ENCODE measurements at places on chromosomes 2 and 18.

- DNase-seq: no peak
Observed at GRCh38 chr2:35530615-35531135, 824.9 kb upstream of the CRIM1 start.

DNA sequence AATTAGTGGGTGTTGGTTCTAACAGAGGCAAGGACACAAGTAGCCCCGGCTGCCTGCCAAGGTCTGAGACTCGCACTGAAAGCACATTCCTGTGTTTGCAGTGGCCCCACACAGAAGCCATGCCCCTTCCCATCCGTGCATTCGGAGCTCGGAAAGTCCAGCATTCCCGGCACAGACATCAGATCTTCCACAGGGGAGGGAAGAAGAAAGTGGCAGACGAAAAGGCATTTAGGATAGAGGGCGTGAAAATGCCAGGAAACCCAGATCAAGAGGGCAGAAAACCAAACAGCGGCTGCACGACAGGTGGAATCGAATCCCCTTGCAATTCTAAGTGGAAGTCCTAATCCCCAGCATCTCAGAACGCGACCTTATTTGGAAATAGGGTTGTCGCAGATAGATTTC, 105.5 kb upstream of the ASB18 start:
- DNase-seq: no peak

GRCh38 chr2:239545741-239546392, 145.0 kb upstream of the HDAC4 start:
- DNase-seq: no peak

DNA sequence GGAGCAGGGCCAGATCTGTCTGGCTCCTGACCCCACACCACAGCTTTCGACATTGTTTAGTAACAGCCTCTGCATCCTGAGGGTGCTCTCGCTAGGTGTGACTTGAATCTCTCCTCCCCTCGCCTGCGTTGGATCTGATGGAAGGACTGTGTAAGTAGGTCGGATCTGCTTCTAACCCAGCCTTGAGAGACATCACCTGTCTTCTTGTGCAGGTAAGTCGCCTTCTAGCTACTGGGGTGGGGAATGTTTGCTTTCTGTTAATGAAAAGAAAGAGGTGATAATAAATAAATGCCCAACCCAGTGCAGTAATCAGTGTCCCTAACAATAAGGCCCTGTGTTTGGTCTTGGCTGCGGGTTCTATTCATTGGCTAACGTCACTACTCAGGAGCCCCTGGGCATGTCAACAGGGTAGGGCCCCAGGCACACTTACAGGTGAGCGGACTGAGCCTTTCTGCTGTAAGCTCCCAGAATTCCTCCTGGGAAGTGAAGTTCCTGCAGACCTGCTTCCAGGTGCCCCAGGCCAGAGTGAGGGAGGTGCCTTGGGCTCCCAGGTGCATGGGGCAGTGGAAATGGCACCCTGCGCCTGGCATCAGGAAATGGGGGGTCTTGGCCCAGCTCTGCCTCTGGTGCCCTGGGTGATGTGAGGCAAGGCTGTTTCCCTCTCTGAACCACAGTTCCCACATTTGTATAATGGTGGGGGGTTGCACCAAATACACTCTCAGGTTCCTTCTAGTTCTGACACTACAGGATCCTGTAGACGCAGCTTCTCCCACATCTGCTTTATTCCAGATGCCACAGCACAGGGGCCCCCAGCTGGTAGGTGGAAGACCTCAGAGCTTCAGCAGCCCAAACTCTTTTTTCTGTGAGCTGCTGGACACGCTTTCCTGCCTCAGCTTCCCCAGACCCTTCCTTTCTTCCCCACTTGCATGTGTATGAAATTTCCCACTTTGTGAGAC, 11.2 kb upstream of the FOSL2 start:
- no peak for DNase-seq

DNA sequence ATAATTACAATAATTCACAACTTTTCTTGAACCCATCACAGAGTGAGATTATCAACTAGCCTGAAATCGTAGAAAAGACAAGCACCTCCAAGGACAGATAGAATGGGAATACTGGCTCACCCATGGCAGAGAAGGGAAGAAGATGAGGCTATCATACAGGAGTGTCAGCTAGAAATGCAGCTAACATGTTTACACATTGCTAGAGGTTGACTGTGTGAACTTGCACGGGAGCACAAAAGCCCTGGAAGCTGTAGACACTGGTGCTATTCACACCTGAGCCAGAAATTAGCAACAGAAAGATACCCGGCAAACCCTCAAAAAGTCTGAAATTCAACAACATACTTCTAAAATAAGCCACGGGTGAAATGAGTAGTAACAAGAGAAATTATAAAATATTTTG, 131.8 kb downstream of the ZAP70 start:
- no peak for DNase-seq

DNA sequence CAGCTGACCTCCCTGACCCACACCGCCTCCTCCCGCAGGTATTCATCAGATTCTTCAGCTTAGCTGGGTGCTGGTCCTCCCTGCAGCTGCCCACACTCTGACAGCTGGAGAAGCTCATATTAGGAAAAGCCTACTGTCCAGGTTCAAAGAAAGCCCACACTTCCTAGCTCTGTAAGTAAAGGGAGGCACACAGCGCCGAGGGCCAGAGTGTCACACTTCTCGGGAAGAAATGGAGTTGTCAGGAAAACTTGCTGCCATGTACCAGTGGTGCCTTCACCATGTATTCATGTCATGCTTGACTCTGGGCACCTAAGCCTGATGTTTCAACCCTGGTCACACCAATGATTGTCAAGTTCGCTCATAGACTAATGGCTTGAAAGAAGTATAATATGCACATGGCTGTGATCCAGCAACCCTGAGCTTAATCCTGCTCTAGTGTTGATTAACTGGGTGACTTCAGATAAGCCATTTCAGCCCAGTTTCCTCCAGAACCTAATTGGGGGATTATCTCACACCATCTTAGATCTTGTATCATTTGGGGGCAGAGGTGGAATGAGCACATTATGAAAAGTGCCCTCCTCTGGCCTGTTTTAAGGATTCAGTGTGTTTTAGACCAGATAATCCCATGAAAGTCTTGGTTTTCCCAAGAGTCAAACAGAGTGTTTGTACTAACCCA, 180.3 kb upstream of the PARD3B start:
- no peak for DNase-seq

GRCh38 chr2:192016265-192016664, 169.4 kb upstream of the CAVIN2 start:
- DNase-seq: no peak

DNA sequence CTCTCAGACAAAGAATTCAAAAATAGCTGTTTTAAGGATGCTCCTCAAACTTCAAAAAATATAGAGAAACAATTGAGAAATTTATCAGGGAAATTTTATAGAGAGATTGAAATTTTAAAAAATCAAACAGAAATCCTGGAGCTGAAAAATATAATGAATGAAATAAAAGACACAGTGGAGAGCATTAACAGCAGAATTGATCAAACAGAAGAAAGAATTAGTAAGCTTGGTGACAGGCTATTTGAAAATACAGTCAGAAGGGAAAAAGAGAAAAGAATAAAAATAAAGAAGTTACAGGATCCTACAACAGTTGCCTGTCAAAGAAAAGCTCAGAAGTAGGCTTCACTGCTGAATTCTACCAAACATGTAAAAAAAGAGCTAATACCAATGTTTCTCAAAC, 293.8 kb upstream of the VWC2L start:
- DNase-seq: no peak

- DNase-seq: no peak
Observed at GRCh38 chr2:52629531-52629930, 1138.1 kb upstream of the CHAC2 start.

- no peak for DNase-seq
Observed at GRCh38 chr2:86392873-86393518, 48.2 kb upstream of the KDM3A start.

GRCh38 chr18:66994790-66995189, 390.9 kb upstream of the CDH19 start:
- no peak for DNase-seq

DNA sequence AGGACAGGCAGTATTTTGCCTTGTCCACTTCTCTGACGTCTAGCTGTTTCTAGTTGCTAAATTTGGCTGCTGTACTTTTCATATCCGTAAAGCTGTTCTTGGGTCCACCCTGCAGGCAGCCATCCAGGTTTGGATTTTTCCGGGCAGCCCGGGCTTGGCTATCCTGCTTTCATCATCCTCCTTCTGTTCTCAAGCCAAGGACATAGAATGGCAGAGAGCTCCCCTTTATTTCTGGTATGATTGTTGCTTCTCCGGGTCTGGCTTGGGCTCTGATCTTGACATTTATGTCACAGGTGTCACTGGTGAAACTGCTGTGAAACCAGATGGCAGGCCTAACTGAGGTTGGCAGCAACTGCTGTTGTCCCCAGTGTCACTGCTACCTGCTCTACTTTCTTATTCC, 35.5 kb downstream of the SCN2A start:
- no peak for DNase-seq

- no peak for DNase-seq
Observed at GRCh38 chr2:1846046-1847015, 102.0 kb upstream of the PXDN start.

DNA sequence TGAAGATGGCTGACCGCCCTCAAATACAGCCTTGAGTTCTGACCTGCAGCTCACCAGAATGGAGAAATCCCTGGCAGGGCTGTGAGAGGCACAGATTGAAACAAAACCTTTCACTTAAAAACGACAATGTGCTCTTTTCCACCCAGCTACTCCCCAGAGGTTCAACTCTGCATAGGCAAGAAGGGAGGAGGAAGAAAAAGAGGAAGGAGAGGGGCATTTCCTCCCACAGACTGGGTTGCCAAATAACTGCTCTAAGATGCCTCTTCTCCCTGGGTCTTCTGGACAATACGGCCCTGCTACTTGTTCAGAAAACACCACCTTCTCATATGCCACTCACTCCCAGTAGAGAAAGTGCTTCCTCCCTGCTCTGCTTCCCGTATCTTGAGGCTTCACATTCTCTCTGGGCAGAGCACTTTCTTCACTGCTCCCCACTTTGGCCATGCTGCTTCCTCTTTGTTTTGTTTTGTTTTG, 136.4 kb upstream of the SLC1A4 start:
- DNase-seq: no peak

DNA sequence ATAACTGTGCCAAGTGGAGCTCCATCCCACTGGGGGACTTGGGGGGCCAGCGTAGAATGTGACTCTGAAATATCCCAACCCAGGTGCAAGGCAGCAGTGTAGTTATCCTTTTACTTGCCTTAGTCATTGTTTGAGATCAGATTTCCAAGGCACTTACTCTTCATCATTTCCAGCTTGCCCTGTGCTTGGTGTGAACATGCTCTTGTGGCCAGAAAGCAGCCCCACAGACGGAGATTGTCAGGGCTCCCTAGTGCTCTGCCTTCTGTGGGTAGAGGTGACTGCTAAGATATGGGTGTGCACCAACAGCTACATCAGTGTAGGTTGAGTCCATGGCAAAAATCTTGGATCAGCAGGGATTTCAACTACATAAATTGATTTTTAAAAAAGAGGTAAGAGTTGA, 2010.0 kb upstream of the PIK3C3 start:
- no peak for DNase-seq

- DNase-seq: no peak
Observed at GRCh38 chr2:27152796-27153464, 4.1 kb downstream of the TCF23 start.

DNA sequence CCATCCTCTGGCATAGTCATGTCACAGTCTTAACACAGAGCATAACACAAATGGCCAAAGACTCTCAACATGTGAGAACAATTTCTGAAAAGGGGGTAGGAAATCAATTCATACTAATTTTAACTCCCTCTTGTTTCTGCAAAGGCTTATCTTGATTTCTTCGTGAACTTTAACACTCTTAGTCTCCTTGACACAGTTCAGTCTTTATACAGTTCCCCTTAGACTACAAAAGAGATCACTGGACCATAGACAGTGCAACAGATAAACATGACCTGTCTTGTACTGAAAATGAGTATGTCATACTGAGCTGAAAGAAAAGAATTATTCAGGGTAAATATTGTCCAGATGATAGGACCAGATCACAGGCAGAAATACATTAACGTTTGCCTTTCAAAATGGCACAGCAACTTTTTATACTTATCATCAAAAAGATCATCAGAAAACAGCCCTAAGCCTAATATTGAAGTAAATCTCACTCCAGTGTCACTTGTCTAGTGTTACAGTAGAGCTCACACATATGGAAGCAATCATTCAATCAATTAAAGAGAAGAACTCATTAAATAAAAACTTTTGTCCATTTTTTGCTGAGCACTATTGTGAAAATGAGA, 56.4 kb upstream of the VRK2 start:
- DNase-seq: no peak

GRCh38 chr2:184444217-184444616, 154.1 kb upstream of the ZNF804A start:
- no peak for DNase-seq

GRCh38 chr2:212033888-212034287, 504.7 kb downstream of the ERBB4 start:
- no peak for DNase-seq

DNA sequence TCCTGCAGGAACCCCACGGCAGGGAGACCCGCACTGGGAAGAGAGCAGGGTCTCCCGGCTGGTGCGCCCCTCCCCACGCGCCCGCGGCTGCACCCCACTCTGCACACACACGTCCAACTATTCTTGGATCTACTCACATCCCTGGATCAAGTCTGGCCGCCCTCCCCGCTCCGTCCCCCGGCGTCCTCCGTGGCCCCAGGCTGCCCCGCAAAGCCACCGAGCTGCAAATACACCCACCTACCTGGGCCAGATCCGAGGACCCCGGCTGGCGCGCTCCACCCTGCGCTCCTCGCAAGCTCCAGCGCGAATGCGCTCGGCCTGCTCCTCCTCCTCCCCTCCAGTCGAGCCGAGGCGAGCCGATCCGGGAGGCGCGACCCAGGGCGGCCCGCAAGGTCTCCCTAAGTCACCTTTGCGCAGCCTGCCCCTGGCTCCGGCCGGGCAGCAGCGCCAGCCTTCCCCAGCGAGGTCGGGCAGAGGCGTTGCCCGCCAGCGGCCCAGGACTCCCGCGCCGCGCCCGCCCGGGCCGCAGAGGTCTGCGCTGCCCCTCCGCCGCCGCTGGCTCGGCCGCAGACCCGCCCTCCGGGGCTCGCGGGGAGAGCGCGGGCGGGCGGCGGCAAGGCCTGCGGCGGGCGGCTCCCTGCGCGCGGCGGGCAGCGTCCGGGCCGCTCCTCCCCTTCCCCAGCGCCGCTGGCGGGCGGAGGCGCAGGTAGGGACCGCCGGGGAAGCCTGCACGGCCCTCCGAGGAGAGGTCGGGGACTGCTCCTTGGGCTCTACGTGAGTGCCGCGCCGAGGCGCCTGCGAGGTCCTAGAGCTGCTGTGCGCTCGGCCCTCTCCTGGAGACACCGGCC, 126.0 kb downstream of the OSBPL1A start:
- DNase-seq: no peak

DNA sequence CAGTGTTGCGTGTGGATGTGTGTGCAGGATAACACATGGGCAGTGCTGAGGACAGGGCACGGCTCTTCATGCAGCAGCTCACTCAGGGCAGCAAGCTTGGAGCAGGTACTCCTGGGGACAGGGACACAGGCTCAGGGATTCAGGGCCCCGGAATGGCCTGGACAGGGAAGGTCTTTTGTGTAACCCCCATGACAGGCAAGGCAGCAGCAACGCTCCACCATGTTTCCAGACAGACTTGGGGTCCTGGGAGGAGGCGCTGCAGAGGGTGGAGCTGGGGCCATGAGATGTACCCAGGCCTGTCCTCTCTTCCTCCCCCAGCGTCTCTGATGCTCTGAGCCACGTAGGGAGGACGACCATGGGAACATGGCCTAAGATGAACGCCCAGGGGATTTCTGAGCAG, 58.3 kb downstream of the ADNP2 start:
- no peak for DNase-seq

- DNase-seq: no peak
Observed at GRCh38 chr2:53217250-53217649, 550.4 kb upstream of the CHAC2 start.

GRCh38 chr2:168480356-168480755, 24.3 kb downstream of the CERS6 start:
- DNase-seq: no peak

- no peak for DNase-seq
Observed at GRCh38 chr18:51405683-51406477, 208.4 kb upstream of the MEX3C start.
